ENCODE measurements at places on chromosomes 2 and 18.

- DNase-seq: no peak
Observed at GRCh38 chr2:169823996-169824372, 721 bp downstream of the METTL5 start.

GRCh38 chr2:96082211-96083063 lies 33.9 kb downstream of the ADRA2B start:
- no peak for DNase-seq

DNA sequence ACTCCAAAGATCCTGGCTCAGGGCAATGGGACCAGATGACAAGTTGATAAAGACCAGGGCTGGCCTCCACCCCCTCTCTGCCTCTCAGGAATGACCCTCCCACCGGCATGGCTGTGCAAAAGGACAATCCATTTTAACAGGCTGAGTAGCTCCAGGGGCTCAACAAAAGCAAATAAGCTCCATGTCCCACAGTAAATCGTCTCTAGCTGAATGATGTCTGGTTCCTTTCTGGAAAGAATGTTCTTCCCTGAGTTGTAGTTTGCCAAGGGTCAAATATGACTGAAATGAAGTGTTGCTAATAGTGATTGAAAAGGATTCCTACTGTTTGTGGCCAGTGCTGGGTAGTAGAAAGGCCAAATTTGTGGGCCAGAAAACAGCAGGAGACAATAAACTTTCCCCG lies 434.4 kb upstream of the ETAA1 start:
- no peak for DNase-seq

DNA sequence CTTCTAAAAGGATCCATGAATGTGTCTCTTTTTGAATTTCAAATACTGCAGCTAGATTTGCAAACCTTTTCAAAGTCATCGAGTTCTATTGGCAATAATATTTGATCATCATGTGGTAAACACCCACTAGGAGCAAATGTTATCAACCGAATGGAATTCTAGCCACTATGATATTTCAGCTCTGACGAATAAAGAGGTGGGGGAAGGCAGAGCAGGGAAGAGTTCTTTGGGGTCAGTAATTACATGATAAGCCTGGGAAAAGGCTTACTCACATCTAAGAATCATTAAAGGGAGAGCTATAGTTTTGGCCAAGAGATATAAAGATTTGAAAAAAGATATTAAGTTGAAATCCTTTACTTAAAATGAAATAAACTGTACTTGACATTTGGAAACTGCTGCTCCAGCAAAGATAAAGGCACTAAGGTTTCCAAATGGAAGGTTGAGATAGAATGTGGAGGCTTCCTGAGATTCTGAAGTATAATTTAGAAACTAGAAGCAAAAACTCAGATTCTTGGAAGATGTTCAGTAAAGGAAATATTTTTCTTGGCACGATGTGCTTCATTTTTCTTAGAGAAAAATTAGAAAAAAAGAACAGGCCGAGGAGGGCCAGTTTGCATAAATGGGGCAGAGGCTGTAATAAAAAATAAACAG lies 104.7 kb upstream of the ARHGAP28 start:
- DNase-seq: no peak

- no peak for DNase-seq
Observed at GRCh38 chr2:148969659-148970061, 68.8 kb upstream of the LYPD6B start.

DNA sequence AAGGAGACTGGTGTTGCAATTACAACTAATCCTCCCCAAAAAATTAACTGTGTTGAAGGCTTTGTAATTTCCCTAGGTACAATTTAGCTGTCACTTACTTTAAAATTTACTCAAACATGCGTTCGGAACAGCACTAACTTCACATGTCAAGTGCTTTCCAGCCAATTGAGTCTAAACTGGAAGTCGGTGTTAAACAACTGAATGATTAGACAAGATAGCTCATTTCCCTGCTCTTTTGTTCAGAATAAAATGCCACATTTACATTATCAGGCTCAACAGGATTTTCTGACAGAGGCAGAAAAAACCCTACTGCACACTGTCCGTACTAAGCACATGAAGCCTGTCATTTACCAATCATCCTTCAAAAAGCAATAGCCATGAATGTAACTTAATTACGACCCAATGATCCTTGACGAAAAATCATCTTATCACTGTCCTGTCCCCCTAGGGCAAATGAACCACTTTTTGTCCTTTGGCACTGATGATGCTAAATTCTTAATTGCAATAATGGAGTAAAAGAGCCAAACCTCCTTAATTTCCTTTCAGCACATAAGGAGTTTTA lies 56.0 kb downstream of the LRPPRC start:
- DNase-seq: no peak

GRCh38 chr2:205868773-205869333 lies 186.6 kb downstream of the NRP2 start:
- DNase-seq: no peak

- no peak for DNase-seq
Observed at GRCh38 chr18:57792631-57793301, 10.3 kb downstream of the ATP8B1 start.

GRCh38 chr2:38512211-38512610 lies 90.5 kb downstream of the HNRNPLL start:
- no peak for DNase-seq

- peak; percentile 26 for DNase-seq
Observed at GRCh38 chr2:15720561-15721307, 129.1 kb downstream of the DDX1 start.

DNA sequence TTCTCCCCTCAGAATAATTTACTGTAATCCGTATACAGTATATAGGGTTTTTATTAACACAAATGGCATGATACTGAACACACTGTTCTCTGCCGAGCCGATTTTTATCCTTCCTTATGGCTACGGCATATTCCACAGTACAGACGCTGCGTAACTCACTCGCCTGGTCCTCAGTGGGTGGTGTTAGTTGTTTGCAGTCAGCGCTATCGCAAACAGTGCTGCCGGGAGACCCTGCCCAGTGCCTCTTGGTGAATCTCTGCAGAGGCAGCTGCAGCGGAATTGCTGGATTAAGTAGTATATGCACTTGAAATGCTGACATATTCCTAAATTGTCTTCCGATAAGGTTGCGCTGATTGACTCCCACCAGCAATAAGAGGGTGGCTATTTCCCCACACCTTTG lies 73.9 kb downstream of the MARCO start:
- DNase-seq: no peak

- no peak for DNase-seq
Observed at GRCh38 chr18:9827793-9828505, 57.8 kb upstream of the TXNDC2 start.

GRCh38 chr2:150470435-150470834 lies 17.0 kb downstream of the RND3 start:
- DNase-seq: no peak

GRCh38 chr2:214034417-214034816 lies 376.4 kb upstream of the VWC2L start:
- no peak for DNase-seq

DNA sequence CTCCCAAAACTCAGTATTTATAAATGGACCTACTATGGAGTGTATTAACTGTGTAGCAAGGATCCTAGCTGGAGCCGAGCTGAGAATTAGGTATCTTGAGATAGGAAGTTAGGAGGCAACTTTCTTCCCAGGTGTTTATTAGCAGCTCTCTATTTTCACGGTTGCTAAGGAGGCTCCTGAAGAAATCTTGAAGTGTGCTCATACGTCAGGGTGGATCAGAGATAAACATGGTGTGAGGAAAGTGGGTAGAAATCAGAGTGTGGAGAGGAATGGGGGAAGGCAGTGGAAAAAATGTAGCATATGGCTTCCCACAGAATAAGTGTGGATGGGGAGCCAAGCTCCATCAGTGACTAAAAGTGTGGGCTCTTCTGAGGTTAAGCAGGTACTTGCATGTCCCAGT lies 104.3 kb downstream of the ABCA12 start:
- no peak for DNase-seq

- DNase-seq: no peak
Observed at GRCh38 chr2:237998530-237998929, 31.7 kb downstream of the UBE2F start.

GRCh38 chr2:231370749-231371429 lies 24.6 kb upstream of the B3GNT7 start:
- no peak for DNase-seq

DNA sequence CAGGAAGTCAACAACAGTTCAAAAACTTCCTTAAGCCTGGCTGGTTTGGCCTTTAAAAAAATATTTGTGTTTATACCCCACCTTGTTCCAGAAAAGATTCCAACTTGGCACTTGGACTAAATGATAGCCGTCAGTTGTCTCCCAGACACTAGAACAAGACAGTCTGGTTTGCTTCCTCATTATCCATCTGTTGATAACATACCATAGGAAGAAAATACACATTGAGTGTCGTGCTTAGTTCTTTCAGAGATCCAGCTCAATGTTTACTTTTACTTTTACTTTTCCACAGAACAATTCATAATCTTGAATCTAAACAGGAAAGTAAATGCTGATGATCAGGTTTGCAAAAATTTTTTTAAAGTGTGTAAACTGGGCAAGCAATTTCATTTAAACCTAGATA lies 2.4 kb upstream of the VPS54 start:
- DNase-seq: no peak

DNA sequence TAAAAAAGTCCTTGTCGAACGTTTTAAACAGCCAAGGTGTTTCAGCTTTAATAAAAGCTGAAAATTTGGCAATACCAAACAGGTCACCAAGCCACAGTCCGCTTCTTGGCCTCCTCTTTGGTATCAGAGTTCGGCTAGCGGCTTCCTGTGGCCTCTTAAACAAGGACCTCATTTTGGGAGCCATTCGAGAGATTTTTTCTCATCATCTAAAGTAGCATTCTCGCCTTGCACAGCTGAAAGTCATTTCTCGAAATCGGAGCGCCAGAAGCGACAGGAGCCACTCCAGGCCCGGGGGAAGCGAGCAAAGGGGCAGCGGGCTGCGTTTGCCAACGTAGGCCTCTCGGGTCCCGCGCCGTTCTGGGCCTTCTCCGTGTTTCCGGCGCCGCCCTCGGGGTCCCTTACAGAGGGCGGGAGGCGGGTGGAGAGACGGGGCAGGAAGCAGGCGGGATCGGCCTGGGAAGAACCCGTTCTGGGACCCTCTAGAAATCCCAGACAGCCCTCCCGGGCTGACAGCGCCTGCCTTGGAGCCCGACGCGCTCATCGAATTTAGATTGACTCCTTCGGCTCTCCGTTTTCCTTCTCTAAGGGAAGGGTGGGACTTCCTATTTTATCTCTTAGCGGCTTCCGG lies 522 bp upstream of the ZNF407 start:
- peak; percentile 87 for DNase-seq

DNA sequence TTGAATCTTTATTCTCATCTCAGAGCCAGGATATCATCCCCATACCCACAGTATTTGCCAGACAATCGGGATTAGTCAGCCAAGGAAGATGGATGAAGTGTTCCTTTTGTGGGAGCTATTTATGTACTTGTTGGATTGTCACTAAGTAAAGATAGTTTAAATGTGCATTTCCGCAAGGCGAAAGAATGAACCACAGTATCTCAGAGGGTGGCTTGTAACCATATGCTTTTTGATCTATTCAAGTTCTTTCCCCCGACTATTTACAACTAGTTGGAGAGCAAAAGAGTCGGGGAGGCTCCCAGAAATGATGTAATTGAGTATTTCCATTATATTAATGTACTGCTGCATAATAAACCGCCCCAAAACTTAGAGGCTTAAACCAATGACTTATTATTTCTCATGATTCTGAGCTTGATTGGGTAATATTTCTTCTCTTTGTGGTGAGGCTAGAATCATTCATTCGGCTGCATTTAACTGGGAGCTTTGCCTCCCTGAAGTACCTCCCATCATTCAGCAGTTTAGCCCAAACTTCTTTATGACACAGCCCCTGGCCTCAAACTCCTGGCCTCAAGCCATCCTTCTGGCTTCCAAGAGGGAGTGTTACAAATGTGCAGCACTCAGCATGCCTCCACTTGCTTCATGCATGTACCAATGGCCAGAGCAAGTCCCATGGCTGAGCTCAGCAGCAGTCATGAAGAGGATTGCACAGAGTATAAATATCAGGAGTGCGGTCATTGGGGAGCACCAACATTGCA lies 423.7 kb downstream of the METTL4 start:
- no peak for DNase-seq

DNA sequence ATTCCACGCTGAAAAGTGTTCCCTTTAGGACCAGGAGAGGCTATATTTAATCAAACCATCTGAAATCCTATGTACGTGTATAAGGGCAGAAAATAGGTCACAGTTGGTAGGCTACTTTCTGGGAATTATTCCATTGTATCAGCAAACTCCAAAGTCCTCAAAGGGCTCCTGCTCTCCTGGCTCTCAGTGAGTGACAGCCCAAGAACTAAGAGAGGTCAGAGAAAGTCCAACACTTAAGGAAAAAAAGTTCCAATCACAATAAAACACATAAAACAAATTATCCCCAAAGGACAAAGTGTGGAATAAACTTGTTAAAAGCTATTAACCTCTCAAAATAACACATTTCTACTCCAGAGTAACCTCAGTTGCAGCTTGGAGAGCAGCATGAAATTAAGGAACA lies 183.3 kb downstream of the SLC8A1 start:
- no peak for DNase-seq

DNA sequence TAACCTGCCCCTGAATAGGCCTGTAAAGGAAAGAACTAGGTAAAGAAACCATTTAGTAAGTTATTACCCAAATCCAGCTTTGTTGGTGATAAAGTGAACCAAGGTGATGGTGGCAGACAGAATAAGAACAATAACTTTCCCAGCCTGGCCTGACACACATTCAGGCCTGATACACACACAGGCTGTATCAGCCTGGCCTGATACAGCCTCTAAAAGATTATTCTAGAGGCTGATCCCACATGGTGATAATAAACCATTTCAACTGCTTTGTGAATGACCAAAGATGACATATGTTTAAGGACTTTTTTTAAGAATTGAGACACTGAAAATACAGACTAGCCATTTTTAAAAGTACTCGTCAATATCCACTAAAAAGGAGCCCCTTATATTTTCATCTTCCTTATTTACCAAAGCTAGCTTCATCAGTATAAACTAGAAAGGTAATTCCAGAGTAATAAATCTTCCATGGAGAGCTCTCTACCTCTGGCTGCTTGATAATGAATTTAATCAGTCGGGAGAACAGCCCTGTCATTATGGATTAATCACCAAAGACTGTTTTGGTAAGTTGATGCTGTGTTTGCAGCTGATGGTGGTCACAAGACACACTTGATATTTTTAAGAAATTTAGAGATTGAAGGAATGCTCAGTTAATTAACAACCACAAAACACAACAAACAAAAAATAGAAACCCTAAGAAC lies 77.2 kb downstream of the SLC8A1 start:
- no peak for DNase-seq

DNA sequence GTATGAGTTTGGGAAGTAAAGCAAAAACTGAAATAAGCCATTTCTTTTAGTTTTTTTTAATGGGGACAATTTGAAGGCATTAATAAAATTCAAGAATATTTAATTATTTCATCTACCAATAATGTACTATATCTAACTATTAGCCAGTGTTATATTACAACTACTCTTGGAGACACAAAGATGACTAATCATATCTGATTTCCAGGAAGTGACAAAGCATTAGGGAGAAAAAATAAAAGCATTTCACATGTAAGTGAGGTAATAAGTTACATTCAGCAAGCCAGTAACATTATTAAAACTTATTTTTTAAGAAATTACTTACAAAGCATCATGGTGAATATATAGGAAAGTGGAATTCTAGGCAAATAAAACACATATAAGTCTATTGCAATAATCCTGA lies 781.3 kb upstream of the NRXN1 start:
- no peak for DNase-seq

Data from coronary artery (tissue), 2 donors.